ENCODE measurements at places on chromosomes 16 and 17. TPM values are rescaled to one million over a fixed set of nuclear protein-coding genes. Genes with fewer than 3 reads are reported as not detected.

FOXJ1 gene
- 4.9 TPM for total RNA-seq

NPIPA8 gene
- total RNA-seq, result 0.98 TPM

WNT9B gene
- not detected for total RNA-seq

SLC6A2 gene
- total RNA-seq, result not detected

CLEC3A gene
- total RNA-seq, result not detected

PRSS33 gene
- total RNA-seq, result not detected

SECTM1 gene
- 0.57 TPM for total RNA-seq

OR2C1 gene
- total RNA-seq, result not detected

IGF2BP1 gene
- 513 TPM for total RNA-seq

IL21R gene
- total RNA-seq, result 0.34 TPM

PIK3R5 gene
- 4.3 TPM for total RNA-seq

GINS2 gene
- total RNA-seq, result 59.1 TPM

FOXL1 gene
- total RNA-seq, result 0.29 TPM

GGA2 gene
- 116 TPM for total RNA-seq

LPO gene
- total RNA-seq, result 0.52 TPM

CDK3 gene
- total RNA-seq, result 7.4 TPM

KRT20 gene
- total RNA-seq, result not detected

ERI2 gene
- 12.6 TPM for total RNA-seq

BCKDK gene
- 49.6 TPM for total RNA-seq

MSL1 gene
- 66.5 TPM for total RNA-seq

CSH2 gene
- total RNA-seq, result 0.43 TPM

KRTAP9-2 gene
- not detected for total RNA-seq
